Ovary (tissue), 10 donors: ENCODE measurements at places on chromosomes 5 and 9.

GRCh38 chr9:136602193-136602885 is 56.5 kb upstream of the NOTCH1 start:
- DNase-seq = no peak

GRCh38 chr5:167631191-167631590 is 660.3 kb upstream of the WWC1 start:
- no peak for DNase-seq

- no peak for DNase-seq
Measured at GRCh38 chr5:6736524-6737042, 23.4 kb downstream of the TENT4A start.

- DNase-seq = no peak
Measured at GRCh38 chr5:90000351-90000750, 409.2 kb downstream of the CETN3 start.

DNA sequence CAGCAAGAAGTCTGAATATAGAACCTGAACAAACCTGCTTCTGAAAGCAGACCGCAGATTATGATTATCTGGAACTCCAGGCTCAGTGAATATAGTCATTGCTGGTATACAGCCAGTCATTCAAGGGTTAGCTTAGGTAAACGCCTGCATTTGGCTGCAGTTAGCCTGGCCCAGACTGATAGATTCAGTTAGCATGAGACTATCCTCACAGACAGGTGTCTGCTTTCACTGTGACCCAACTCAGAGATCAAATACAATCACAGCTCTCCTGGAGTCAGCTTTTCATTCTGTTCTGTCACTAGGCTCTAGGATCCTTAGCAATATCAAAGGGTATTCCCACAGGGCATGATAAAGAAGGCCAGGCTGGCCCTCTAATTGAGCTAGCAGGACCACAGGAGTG is 138.6 kb upstream of the PLCXD3 start:
- DNase-seq = no peak

GRCh38 chr9:78674874-78675273 is 377.9 kb downstream of the PSAT1 start:
- DNase-seq = no peak

DNA sequence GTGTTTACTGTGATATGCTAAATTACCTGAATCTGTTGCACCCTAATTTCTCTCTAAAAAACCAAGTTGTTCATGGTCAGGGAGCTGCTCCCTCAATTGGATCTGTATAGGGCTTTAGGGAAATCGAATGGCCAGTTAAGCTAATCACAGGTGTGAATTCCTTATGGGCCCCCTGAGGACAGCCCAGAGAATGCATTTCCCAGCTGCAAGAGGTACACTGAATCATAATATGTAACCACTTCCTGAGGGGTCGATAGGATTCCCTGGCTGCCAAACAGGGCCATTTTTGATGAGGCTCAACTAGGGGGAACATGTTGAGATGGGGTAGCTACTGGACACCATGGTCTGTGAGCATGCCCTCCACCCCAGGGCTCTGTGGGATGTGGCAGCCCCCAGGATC is 478.6 kb downstream of the CCDC171 start:
- no peak for DNase-seq

GRCh38 chr9:133225171-133226011 is 16.3 kb upstream of the OBP2B start:
- no peak for DNase-seq

- no peak for DNase-seq
Measured at GRCh38 chr9:113805486-113806132, 70.5 kb upstream of the ZNF618 start.

GRCh38 chr9:32725066-32725860 is 58.1 kb upstream of the TMEM215 start:
- DNase-seq = no peak

- peak; percentile 85 for DNase-seq
Measured at GRCh38 chr5:134527156-134527960, 1.9 kb downstream of the JADE2 start.

GRCh38 chr5:149544028-149544420 is 7.2 kb downstream of the CSNK1A1 start:
- no peak for DNase-seq

- no peak for DNase-seq
Measured at GRCh38 chr5:119808474-119808873, 179.1 kb downstream of the FAM170A start.

GRCh38 chr5:40486437-40487275 is 193.1 kb upstream of the PTGER4 start:
- no peak for DNase-seq

- DNase-seq = no peak
Measured at GRCh38 chr9:15206903-15207696, 99.9 kb downstream of the TTC39B start.

- DNase-seq = no peak
Measured at GRCh38 chr5:27328480-27328879, 290.1 kb upstream of the CDH9 start.

DNA sequence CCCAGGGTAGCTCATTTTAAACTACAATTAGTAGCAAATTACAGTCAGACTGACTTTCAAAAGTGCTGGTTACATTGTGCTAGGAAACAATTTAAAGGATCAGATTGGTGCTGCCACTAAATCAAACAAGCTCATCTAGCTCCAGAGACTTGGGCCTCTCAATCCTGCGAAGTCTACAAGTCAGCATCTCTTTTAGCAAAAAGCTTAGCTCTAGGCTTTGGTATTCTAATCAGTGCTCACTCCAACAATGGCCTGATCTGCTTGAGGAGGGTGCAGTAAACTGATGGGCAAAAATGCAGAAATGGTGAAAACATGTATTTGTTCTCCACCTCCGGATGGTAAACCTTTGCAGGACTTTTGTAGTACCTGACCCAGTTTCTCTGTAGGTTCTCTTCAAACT is 47.0 kb upstream of the SEMA6A start:
- DNase-seq = no peak

DNA sequence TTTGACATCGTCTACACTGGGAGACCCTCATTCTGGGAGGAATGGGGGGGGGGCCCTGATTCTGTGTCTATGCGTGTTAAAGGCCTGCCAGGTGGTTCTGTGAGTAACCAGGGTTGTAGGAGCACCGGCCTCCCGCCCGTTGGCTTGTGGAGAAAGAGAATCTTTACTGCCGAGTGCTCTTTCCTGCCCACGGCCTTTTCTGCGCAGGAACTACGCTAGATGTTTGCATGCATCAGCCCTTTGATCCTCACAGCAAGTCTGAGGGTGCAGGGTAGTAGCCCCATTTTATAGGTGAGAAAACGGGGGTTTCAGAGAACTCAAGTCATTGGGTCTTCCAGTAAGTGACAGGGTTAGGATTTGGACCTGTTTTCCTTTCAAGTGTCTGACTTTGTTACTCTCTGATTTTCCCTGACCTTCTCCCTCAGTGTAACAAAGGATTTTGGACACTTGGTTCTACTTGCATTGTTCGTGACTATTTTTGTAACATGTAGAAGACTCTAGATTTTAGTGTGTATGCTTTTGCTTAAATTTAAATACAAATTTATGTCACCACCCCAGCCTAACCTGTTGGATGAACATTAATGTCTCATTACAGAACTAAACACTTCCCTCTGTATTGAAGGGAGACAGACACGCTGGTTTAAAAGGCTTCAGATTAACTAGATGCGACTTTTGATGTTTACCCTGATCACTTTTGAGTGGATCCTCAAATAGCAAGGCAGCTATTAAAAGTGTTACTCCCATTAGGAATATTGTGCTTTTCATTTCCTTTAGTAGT is 22.0 kb downstream of the MAST4 start:
- DNase-seq = no peak

- DNase-seq = no peak
Measured at GRCh38 chr9:105299190-105299854, 54.9 kb downstream of the SLC44A1 start.

- DNase-seq = no peak
Measured at GRCh38 chr9:2677915-2678889, 39.1 kb upstream of the KCNV2 start.

DNA sequence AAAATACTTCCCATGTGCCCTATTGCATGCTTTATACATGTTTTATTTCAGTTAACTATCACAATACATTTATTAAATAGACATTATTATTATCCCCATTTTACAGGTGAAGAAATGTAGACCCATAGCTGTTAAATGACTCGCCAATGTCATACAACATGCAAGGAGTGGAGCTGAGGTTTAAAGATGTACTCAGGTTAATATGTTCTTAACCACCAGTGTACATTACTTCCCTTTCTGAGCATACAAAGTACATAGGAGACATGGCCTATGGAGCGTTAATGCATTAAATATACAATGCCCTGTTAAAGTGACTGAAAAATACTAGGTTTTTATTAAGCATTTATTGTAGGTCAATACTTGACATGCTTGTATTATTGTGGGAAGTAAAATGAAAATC is 407.0 kb downstream of the PDE4D start:
- no peak for DNase-seq

DNA sequence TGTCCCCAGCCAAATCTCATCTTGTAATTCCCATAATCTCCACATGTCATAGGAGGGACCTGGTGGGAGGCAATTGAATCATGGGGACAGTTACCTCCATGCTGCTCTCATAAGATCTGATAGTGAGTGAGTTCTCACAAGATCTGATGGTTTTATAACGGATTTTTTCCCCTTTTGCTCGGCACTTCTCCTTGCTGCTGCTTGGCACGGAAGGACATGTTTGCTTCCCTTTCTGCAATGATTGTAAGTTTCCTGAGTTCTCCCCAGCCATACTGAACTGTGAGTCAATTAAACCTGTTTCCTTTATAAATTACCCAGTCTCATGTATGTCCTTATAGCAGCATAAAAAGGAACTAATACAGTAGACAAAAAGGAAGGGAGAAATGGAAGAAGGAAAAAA is 76.7 kb upstream of the CCNG1 start:
- DNase-seq = no peak

DNA sequence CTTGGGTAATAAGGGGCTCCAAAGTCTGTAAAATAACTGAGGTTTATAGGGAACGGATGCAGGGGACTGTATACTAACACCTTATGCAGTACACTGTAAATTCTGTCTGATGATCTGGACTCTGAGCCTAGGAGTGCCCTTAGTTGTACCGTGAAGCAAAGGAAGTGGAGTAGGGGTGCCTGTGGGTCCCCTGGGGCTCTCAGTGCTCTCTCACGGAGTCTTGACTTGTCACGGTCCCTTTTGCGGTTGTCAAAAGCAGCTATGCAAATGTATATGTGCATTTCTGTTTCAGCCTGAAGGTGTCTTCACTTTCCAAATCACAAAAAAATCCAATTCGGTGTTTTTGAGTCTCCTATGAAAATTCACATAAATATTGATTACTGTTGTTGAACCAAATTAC is 17.8 kb downstream of the DMRT1 start:
- no peak for DNase-seq

DNA sequence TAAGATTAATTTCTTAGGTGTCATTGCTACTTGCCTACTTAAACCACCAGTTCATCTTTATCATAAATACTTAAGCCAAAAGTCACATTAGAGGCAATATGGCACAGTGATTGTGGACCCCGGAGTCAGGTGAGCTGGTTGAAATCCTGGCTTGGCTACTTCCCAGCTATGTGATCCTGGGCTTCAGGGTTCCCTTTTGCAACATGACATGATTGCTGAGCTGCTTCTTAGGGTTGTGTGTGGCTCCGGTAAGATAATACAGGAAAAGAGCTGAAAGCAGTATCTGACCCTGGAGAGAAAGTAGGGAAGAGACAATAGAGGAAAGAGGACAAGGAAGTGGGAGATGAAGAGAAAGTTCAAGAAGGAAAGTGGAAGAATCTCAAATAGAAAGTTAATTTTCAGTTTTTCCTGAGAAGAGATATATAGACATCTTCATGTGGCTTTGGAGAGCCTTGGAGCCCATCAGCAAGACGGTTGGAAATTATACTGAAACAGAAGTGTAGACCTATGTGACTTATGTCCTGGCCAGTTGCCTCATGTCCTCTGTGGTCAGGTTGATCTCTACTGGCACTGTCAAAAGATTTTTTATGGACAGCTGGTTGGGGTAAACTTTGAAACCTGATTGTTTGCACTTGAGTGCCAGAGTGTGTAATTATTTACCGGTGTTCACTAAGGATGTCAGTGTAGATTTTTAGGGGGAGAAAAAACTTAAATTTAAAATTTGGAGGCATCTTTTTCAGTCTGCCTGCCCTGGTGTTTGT is 93.2 kb downstream of the GHR start:
- no peak for DNase-seq

DNA sequence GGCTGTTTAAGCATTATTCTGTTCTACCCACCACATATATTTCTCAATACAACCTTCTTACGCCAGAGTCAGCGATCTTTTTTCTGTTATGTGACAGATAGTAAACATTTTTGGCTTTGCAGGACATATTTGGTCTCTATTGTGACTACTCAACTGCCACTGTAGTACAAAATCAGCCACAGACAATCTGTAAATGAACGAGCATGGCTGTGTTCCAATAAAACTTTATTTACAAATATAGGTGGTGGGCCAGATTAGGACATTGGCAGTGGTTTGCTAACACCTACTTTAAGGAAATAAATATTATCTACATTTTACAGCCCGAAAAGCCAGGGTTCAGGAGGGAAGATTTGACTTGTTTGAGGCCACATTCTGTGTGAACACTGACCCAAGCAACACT is 40.2 kb upstream of the FBXW11 start:
- DNase-seq = no peak

DNA sequence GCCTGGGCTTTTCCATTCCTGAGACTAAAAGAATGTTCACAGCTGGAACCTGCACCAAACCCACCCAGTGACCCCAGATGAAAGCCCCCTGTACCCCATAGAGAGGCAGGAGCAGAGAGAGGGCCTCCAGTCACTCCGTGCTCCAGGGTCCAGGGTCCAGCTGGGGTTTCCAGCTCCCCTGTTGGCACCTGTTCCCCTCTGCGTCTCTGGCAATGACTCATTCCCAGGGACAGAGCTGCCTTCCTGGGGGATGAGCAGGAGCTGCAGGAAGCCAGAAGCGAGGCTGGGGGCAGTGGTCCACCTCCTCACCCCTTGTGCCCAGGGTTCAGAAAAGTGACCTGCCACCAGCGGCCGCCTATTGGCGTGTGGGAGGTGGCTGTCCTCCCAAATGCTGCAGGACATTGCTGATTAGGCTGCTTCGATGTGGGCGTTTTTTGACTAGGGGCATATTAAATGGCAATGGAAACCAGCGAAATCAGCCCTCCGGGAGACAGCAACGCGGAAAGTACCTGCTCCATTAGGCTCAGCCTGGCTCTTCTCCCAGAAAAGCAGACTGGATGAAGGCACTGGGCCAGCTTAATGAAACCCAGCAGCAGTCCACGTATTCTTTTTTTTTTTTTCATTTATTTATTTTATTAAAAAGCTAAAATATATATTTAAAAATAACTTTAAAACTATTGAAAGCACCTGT is 97.4 kb downstream of the DAP start:
- DNase-seq = no peak

DNA sequence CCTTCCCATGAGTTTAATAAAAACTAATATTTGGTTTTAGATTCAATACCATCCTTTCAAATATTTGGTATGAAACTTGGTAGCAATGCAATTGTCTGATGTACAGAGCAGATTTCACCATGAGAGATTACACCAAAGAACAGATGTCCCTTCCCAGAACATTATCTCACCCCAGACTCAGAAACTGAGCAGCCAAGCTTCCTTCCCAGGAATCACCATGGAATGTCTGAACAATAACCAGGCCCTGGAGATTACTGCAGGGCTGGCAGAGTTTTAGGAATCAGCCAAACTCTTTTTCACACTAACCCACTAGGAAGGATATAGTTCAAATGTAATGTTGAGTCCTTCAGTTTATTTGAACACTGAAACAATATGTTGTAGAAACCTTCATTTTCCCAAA is 23.9 kb downstream of the CLTA start:
- no peak for DNase-seq

GRCh38 chr5:19978476-19978875 is 9.5 kb downstream of the CDH18 start:
- DNase-seq = no peak
